ENCODE measurements at places on chromosomes 7 and 10. TPM values are rescaled to one million over a fixed set of nuclear protein-coding genes. Genes with fewer than 3 reads are reported as not detected.

The LRWD1 gene
- 18.3 TPM for total RNA-seq

The HYAL4 gene
- 0.45 TPM for total RNA-seq

GRCh38 chr10:133555521-133555920 lies 9.9 kb downstream of the SYCE1 start:
- no peak for DNase-seq

DNA sequence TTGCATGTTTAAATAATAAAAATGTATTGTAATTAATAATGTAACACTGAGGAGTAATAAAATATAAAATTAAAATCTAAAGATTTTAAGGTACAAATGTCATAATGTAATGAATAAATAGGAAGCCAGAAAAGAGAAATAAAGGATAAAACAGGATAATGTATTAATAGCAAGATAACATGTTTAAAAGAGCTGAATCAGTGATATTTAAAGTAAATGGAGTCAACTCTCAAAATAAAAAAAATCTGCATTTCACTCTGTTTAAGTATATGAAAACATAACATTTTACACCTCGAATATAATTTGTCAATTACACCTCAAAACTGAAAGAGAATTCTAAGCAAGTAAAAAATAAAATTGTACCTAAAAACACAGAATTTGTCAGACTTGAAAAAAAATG lies 44.1 kb downstream of the GRM3 start:
- DNase-seq, result no peak

All from mammary epithelial cell (primary cell).